ENCODE measurements at places on chromosomes 2 and 18. TPM values are rescaled to one million over a fixed set of nuclear protein-coding genes. Genes with fewer than 3 reads are reported as not detected.

DYNAP gene
- not detected for total RNA-seq

NETO1 gene
- not detected for total RNA-seq

SP140 gene
- total RNA-seq, result 0.34 TPM

CIB4 gene
- not detected for total RNA-seq
